ENCODE measurements at places on chromosomes 4 and X.

GRCh38 chr4:181952478-181952877 lies 290.7 kb upstream of the TENM3 start:
- DNase-seq, result no peak

- DNase-seq, result no peak
Observed at GRCh38 chr4:10180603-10180926, 64.0 kb upstream of the WDR1 start.

DNA sequence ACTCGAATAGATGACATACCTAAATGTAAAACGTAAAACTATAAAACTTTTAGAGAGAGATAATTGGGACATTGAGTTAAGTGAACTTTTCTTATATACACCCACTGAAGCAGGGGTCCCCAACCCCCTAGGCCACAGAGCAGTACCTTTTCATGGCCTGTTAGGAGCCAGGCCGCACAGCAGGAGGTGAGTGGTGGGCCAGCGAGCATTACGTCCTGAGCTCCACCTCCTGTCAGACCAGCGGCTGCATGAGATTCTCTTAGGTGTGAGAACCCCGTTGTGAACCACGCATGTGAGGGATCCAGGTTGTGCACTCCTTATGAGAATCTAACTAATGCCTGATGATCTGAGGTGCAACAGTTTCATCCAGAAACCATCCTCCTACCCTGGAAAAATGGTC lies 114.8 kb downstream of the HMX1 start:
- DNase-seq, result no peak

DNA sequence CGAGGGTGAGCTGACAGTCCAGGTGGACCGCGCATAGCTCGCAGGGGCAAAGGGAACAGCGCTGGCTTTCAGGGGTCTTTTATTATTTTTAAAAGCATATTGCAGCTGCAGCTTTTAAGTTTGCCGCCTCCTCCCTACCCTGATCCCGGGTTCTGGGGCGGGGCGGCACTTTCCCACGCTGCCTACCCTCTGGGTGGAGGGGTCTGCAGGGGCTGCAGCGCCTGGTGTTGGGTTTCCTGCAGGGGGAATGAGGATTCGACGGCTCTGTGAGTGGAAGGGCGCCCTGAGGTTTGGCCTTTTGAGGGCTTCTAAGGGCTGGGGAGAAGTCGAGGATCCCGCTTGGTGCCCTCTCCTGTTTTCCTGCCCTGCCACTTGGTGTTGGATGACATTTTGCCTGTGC lies 80.7 kb upstream of the SCML1 start:
- no peak for DNase-seq

- DNase-seq, result no peak
Observed at GRCh38 chrX:44802613-44803012, 41.2 kb upstream of the DUSP21 start.

DNA sequence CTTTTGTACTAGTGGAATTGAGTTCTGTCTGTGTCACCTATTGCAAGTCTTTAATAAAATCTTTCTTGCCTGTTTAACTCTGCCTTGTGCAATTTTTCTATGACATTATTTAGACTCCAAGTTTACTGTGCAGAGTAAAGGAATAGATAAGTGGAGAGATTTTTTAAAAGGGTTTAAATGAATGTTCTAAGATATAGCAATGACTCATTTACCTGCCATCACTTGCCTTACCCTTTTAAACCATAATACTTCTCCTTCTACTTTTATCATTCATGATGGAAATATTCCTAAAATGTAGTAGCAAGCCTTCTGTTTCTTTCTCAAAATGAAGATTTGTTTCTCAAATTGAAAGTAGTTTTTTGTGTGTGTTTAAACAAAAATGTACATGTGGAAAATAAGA lies 782.8 kb upstream of the MAGEB2 start:
- no peak for DNase-seq
